T-helper 9 cell (primary cell): ENCODE measurements at places on chromosomes 11 and 22.

DNA sequence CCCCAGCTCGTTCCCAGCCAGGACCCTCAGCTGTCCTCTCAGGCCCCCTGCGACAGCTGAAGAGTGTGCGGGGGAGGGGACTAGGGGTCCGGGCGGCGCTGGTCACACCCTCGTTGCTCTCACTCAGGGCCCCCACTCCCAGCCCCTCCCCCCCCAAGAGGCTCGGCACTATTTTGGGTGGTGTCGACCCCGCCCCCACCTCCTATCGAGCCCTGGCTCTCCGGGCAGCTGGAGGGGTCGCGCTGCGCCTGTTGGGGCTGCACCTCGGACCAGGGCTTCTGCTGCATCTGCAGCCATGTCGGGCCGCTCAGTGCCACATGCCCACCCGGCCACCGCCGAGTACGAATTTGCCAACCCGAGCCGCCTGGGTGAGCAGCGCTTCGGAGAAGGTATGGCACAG, at the start of gene HSPB2:
Gene HSPB2, plus strand, starts transcription at position 200 of the 400 bp plus-strand sequence. Its CDS starts 96 bp downstream, at position 296.
- DNase-seq, result no peak

GRCh38 chr11:115421352-115421991, 82.7 kb downstream of the CADM1 start:
- DNase-seq, result no peak

DNA sequence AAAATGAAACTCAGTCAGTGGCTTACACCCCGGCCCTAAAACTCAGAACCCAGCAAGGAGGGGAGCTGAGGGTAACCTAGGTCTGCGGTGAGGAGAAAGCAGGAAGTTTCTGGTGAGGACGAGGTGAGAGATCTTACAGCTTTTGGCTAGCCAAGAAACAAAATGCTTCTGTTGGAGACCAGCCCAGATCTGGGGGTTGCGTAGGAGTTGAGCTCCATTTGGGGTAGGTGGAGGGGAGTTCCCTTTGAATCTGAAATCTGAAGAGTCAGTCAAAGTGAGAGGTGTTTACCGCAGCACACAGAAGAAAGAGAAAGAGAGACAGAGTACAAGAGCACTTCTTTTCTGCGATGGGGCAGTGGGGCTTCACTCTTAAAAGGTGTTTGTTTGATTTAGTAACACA, 29.6 kb downstream of the EHF start:
- DNase-seq, result peak; percentile 41

DNA sequence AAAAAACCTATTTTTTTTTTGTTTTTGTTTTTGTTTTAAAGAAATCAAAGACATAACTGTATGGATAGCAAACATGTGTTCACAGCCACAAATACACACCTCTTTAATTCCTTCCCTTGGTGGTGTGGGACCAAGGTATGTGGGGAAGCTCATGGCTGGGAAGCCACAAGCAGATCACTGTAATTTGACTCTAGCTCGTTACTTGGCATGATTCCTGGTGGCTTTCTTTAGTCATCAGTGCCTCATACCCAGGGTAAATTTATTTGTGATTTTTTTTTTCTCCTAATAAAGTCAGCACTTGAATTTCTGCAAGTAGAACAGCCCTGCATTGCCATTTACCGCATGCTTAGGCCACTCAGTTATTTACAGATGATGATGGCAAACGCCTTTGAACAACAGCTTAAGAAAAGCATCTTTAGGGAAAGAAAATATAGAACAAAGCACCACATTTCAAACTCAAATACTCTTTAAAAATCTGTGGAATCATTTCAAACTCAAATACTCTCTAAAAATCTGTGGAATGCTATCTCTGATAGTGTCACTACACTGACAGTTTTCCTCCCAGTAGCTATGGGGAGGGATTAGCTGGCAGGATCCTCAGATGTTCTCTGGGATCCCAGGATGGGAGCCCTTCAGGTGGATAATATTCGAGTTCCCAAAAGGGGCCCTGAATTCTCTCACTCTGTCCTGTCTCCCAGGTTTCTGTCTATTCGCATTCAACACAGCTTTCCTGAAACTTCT, 687.2 kb downstream of the OPCML start:
- DNase-seq, result no peak

DNA sequence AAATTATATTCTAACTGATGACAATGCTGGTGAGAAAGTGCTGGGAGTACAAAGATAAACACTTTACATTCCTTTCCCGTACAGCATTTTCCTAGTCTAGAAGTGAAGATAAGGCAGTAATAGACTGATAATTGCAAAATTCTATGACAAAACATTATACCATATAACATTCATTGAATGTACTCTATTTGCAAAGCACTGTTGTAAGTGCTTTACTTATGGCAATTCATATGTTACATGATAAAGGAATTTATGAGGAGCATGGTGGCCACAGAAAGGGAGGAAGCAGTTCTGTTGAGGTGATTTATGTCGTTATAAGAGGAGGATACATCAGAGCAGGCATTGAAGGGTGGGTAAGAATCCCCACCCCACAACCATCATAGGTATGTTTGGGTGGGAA, 434.8 kb downstream of the RAB38 start:
- no peak for DNase-seq

- no peak for DNase-seq
Measured at GRCh38 chr11:127625402-127625801, 624.8 kb upstream of the KIRREL3 start.

- DNase-seq, result no peak
Measured at GRCh38 chr11:127816962-127817361, 770.4 kb downstream of the ETS1 start.

GRCh38 chr11:63080682-63081081, 63.3 kb downstream of the SLC22A24 start:
- no peak for DNase-seq

GRCh38 chr22:39151329-39151975, 1.0 kb downstream of the CBX7 start:
- DNase-seq, result no peak

DNA sequence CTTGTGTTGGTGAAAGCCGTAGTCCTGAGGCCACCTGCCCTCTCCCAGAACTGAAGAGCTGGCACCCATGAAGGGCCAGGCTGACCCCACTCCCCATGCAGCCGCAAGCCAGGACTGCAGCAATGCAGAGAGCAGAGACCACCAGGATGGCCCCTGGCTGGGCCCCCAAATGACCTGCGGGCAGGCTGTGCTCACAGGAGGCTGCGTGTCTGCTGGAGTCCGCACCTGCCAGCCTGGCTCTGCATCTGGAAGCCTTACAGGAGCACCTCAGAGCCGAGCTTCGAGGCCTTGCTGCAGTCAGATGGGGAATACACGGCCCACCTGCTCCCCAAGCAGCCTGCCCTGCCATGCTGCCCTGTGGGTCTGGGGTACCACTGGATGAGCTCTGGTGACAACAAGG, 1336.8 kb downstream of the TBC1D22A start:
- DNase-seq, result no peak

GRCh38 chr22:50148991-50149721, 21.4 kb upstream of the PANX2 start:
- DNase-seq, result peak; percentile 69

DNA sequence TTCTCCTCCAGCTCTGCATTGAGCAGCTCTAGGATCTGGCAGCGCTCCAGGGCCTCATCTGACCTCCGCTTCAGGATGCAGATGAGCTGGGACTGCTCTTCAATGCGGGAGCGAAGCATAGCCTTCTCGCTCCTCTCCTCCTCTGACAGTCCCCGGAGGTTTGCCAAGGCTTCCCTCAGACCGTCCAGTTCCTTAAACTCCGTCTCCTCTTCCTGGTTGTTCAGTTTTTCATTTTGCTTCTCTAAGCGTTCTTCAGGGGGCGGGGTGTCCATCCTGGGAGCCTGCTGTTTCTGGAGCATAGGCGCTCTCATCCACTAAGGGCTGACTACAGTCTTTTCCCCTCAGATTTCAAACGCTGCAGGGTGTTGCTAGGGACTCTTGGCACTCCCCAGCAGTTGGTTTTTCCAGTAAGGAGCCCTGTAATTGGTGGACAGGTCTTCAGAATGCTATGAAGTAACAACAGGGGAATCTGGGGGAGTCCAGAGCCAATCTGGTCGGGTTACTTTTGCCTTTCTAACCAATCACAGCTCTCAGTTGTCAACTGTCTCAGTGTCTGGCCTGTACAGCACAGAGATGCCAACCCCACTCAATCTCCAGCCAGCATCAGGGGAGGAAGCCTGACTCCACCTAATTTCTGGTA, at the start of gene CCDC89:
Gene CCDC89, minus strand, starts transcription at position 376 of the 640 bp plus-strand sequence. Its CDS starts 65 bp downstream, at position 311.
- DNase-seq, result no peak

DNA sequence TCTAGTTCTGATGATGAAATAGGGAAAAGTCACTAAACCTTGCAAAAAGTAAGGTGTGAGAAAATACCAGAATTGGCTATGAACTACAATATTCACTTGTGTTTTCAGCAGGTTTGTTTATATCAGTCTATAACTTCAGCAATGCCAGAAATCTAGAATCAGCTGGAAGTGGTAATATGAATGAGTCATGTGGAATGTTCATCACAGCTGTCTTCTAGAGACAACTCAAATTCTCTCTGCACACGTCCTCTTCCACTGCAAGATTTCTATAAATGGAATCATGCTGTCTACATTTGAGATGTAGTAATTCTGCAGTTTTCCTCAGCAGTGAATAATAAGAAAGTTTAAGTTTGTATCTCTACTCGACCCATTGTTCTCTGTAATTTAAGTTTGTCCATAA, 89.9 kb downstream of the OR4A15 start:
- no peak for DNase-seq

GRCh38 chr22:43402128-43402527, 9.7 kb upstream of the MPPED1 start:
- no peak for DNase-seq

DNA sequence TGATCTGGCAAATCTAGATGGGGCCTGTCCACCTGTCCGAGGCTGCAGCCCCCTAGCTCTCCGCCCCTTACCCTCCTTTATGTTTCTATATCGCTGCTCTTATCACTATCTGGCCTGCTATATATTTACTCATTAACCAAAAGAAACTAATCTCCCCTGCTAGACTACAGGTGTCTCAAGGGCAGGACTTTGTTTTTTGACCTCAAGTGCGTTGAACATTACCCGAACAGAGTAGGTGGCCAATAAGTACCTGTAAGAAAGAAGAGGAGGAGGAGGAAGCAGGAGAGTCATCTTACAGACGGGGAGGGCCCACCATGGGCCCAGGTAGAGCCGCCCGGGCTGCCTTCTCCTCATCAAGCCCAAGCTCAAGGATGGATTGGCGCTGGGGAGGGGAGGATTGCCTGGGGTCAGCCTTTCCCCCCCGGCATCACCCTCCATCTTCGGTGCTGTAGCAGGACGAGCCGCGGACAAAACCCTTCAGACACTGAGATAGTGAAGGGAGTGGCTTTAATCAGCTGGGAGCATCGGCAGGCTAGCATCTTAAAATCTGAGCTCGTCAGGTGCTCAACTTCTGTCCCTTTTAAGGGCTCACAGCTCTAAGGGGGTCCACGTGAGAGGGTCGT, 1.2 kb upstream of the P2RY6 start:
- DNase-seq, result no peak

GRCh38 chr11:122207921-122208764, 92.1 kb upstream of the BLID start:
- DNase-seq, result no peak

DNA sequence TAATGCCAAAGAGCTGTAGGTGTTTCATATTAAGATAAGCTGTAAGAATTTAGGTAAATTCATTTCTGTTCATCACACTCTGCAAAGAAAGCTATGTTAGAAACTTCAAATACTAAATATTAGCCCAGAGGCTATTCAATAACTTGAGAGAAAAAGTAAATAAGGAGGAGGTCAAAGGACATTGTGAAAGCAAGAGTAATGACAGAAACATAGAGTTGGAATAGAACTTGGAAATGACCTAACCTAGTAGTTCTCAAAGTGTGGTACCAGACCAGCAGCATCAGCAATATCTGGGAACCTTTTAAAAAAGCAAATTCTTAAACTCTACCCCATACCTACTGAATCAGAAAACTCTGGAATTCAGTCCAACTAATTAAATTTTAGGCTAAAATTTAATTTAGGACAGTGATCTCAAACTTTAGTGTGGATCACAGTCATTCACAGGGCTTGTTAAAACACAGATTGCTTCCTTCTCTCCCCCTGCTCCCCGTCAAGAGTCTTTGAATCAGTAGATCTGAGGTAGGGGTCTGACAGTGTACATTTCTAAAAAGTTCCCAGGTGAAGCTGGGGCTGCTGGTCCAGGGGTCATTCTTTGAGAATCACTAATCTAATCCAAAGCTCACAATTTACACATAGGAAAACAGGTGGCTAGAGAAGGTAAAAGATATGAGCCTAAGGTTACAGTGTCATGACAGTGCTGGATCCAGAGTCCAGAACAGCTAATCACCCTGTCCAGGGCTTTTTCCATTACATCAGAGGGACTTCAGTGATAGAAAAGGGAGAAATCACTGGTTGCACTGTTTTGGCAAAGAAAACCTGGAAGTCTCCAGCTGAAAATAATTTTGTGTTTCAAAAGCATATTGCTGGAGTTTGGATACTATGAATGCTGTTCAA, 241.1 kb downstream of the SOX6 start:
- DNase-seq, result no peak

- DNase-seq, result no peak
Measured at GRCh38 chr11:134818516-134818915, 406.5 kb upstream of the B3GAT1 start.

GRCh38 chr11:78889698-78890097, 315.0 kb upstream of the NARS2 start:
- DNase-seq, result no peak

GRCh38 chr11:77026743-77027142, 7.5 kb upstream of the B3GNT6 start:
- no peak for DNase-seq

DNA sequence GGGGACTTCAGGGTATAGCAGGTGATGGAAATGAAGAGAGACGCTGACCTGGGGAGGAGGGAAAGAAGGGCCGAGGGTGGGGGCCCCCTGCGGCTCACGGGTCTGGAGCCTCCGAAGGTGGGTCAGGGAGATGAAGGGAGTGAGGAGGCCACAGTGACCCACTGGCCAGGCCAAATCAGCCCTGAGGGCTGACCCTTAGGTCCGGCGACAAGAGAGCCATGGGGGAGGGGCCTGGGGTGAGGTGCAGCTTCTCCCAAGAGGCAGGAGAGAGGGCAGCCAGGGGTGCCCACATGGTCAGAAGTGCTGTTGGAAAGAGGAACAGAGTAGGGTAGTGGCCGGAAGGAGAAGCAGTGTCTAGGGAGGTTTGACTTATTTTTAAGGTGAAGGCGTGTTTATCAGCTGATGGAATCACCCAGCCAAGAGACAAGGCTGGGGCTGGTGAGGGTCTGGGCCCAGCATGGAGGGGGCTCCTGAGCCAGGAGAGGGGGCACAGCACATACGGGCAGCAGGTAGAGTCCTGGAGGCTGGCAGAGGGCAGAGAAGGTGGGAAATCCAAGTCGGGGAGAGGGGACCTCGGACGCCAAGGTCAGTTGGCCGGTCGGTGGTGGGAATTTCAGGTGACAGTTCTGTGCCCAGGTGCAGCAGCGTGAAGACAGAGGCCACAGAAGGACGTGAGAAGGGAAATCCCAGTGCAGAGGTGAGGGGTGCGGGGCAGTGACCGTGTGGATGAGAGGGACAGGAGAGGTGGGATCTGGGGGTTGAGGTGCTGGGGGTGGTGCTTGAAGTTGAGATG, 49.0 kb downstream of the LINC01488 start:
- no peak for DNase-seq
